Forelimb muscle (tissue), 1 donor: ENCODE measurements at places on chromosomes 12 and 14.

DNA sequence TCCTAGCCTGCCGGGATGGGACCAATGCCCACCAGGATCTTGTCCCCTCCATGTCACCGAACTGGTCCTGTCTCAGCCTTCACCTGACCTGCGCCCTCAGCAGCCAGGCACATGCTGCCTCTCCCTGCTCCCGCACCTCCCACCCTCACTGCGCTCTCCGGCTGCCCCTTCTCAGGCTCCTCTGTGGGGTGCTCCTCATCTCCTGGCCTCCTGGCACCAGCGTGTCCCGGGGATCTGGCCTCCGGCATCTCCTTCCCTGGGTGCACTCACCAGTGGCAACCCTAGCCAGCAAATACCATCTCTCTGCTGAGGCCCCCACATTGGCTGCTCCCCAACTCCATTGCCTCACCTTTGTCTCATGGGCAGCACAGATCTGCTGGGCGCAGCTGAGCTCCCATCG, 29.0 kb downstream of the BEGAIN start:
- DNase-seq = no peak

DNA sequence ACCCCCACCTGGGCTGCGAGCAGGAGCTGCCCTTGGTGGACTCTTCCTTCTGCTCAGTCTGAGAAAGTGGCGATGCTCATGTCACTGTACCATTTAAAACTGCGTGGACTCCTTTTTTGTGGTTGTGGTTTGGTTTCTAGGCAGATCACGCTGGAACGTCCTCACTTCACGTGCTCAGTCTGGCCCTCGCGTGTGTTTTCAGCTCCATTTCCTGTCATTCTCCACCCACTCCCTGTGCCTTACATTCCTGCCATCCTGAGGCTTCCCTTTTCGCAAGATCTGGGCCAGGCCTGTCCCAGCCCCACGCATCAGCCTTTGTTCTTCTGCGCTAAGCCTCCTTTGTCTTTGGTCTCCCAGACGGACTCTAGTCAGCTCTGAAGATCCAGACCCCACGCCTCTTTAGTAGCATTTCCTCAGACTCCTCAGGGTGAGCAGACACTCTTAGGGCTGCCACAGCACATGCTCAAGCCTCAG, 105.4 kb downstream of the FBXL14 start:
- no peak for DNase-seq

GRCh38 chr12:132389526-132390286, 60.3 kb upstream of the GALNT9 start:
- no peak for DNase-seq

GRCh38 chr12:43315961-43316360, 236.0 kb downstream of the ADAMTS20 start:
- no peak for DNase-seq

DNA sequence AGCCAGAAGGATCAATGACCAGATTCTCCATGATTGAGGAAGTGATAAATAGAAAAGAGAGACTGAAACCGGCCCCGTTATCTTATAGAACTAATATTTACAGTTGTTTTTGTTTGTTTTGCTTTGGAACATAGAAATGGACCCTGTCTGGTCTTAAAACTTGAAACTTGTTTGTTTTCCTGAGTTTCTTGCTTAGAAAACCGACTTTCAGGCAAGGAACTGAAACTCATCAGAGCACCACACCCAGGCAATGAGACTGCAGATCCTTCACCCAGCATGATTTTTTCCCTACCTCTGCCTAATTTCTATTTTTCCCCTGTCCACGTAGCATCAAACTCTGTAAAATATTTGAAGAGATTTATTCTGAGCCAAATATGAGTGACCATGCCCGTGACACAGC, 10.6 kb upstream of the CLEC12A start:
- no peak for DNase-seq

GRCh38 chr14:23071244-23071920, 14.1 kb upstream of the CDH24 start:
- peak; percentile 57 for DNase-seq

GRCh38 chr14:104383088-104383995, 196.2 kb upstream of the C14orf180 start:
- no peak for DNase-seq

DNA sequence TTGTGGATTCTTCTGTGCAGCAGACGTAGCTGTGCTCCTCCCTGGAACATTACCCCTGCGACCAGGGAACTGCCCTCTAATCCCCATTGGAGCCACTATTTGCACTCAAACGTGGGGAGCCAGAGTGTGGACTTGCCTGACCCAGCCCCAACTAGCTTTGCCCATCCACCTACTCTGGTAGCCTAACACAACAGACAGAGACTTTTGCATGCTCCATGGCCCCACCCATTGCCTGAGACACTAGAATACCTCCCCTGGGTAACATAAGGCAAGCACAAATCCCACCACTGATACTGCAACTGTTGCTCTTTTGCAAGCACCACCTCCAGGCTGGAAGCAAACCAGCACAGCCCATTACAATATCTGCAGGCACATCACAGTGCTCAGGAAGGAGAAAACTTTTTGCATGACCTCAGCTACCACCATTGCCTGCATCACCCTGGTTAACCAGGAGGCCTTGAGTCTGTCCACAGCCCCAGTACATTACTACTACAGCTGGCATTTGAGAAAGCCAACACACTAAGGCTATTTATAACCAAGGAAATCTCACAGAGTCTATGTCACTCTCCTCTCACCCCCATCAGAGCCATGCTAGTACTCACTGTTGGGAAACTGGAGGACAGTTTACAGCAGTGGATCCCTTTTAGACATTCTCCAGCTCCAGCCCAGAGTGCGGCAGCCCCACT, 15.0 kb downstream of the CEP128 start:
- DNase-seq = no peak

DNA sequence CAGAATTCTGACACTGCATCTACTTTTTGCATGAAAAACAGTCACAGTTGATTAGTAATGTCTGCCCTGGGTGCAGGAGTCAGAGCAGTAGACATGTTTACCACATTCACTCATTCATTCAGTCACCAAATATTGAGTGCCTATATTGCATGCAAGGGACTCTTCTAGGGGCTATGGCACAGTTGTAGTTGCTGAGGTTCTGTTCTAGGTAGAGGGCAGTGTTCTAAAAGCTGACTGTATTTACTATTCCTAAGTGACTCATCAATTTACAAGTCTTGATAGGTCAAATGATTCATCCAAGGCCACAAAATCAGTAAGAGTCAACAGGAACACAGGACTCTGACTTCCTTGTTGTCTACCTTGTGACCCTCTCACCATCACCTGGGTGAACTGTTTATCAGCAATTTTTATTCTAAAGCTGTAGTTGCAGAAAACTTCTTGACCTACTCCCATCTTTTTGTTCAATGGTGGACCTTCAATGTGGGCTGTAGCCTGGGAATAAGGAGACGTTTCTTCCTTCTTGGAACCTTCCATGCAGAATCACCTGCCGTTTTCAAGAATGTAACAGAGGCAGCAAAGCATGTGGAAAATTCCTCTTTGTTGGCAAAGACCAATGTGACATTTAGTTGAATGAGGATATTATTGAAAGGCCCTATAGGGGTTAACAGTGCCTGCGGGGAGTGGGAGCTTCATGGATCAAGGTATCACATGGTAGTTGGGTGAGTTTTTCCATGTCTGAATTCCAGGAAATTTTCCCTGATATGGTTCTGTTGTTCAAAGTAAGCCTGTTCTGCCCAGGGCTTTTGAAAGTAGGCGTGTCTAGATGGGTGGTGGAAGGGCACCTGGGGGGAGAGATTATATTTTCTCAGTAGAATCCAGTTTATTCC, 223.2 kb downstream of the KTN1 start:
- DNase-seq = no peak

- no peak for DNase-seq
These were observed 501 bp downstream of the RIMKLB start for GRCh38 chr12:8698132-8698851.

DNA sequence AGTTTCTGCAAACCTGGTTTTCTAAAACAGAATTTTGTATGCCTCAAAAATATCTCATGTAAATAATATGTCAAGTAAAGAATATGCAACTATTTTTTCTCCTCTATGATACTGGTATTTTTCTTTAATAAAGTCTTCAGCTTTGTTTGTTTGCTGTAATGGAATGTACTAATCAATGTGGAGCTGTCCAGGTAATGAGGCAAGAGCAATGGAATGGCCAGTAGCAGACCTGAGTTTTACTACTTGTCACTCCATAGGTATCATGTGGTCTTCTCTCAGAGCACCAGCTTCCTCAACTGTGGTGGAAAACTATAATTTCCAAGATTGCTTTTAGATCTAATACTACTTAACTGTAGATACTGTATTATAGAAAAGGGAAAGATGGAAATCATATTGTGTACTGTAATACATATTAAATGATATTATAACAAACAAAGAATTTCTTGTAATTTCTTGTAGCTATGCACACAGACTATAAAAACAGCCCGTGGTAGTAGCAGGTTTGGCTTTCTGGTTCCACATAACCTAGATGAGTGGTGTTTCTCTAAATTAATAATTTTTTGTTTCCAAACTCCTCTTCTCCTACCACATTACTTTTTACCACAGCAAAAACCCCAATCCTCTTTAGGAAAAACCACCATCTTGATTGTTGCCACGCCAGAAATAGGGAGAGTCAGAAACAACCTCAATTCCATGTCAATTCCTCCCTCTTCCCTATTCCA, 70.6 kb downstream of the KIF21A start:
- no peak for DNase-seq

GRCh38 chr12:69151254-69151764, 88.1 kb upstream of the CPSF6 start:
- no peak for DNase-seq

DNA sequence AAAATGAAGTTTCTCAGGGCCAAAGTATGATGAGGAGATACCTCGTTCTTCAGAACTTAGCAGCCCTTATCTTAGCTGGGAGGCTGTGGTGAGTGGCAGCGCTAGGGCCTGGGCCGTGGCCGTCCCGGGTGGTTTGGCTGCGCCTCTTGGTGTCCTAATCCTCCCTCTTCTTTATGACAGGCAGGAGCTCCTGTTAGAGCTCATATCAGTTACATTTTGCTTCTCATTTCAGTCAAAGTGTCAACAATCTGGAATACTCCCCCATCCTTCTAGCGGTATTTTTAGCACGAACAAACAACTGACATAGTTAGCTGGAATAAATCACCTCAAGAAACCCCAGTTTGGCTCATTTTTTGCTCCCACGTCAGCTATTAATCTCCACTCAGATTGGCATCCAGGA, 188.8 kb downstream of the TTC7B start:
- DNase-seq = no peak

GRCh38 chr12:57940915-57941164, 527 bp upstream of the ATP23 start:
- DNase-seq = no peak

DNA sequence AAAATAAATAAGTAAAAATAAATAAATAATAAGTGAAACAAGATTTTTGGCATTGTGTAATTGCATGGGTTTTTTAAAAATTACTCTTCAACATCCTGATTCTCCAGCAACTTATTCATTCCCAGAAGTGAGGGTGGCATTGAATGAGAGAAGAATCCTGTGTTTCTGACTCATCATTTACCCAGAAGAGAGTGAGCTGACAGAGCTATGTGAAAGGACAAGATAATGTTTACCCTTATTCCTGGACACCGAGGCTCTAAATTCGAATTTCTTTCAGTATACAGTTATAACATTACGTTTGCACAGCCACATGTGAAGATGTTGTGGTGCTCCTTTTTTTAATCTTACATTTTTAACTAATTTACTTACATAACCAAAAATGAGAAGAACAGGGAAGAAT, 36.4 kb downstream of the BBS10 start:
- no peak for DNase-seq

DNA sequence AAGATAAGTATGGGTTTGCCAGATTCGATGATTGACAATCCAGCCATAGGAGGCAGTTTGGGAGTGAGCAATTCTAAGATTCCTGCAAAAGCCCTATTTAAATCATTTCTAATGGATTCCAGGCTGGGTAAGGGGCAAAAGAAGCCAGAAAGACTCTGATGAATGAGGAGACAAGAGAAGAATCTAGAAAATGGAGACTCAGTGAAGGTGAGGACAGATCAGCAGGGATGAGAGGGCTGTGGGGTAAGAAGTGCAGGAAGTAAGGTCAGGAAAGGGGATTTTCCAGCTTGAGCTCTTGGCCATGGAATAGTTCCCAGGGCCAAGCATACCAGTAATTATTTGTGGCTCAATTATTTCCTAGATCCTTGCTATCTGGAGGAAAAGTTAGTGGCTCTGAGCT, 87.3 kb downstream of the TMX1 start:
- DNase-seq = no peak

- DNase-seq = no peak
These were observed 55.9 kb downstream of the KCNA5 start for GRCh38 chr12:5099591-5099990.

- DNase-seq = no peak
These were observed 207.5 kb upstream of the PELI2 start for GRCh38 chr14:55910601-55911243.

DNA sequence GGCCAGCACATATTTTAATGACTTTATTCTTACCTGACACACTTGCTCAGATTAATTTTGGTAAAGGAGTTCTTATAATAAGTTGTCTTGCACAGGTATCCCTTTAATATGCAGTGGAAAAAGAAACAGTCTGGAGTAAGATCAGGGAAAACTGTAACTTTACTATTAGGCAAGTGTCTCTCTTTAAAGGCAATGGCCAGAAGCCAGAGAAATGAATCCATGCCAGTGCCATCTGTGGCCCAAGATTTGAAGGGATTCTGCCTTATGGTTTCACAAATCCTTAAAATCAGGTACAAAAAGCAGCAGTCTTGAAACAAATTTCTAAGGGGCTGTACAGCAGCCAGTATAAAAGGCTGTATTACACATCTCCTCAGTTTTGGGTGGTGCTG, 22.4 kb downstream of the NFYB start:
- DNase-seq = no peak

DNA sequence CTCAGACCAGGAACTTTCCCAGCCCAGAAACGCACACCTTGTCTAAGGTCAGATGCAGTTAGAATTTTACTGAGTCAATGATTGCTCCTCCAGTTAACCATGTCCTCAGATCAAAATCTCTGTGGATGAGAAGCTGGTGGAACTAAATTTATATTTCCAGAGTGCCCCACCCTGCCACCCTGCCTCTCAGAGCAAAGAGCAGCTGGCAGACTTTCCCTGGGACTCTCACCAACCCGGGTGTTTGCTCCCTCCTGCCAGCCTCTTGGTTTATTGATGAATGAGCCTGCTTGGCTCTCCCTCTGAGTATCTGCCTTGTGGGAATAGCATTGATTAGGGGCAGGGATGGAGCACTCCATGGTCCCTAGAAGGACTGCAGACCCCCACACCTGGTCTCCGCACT, 5.9 kb upstream of the KRT1 start:
- DNase-seq = no peak

- no peak for DNase-seq
These were observed 9.2 kb downstream of the PRPH start for GRCh38 chr12:49304161-49304560.

GRCh38 chr12:56061982-56062381, 18.0 kb upstream of the ERBB3 start:
- no peak for DNase-seq
